ENCODE measurements at places on chromosomes 12 and 14. TPM values are rescaled to one million over a fixed set of nuclear protein-coding genes. Genes with fewer than 3 reads are reported as not detected.

Gene PIGH
- 22.1 TPM for total RNA-seq

Gene SDSL
- 1.5 TPM for total RNA-seq

Gene RARG
- total RNA-seq: 1.7 TPM

Gene LACRT
- total RNA-seq: not detected

Gene NOVA1
- total RNA-seq: 47.9 TPM

Gene RITA1
- 6.6 TPM for total RNA-seq

Gene SYCP3
- total RNA-seq: 0.49 TPM

Gene ACSS3
- 6.9 TPM for total RNA-seq

Gene OR4K17
- total RNA-seq: not detected

Gene SPX
- total RNA-seq: 0.25 TPM

Gene ACIN1
- total RNA-seq: 61.0 TPM

Gene TAS2R8
- 0.49 TPM for total RNA-seq

Gene CLEC2A
- 0.25 TPM for total RNA-seq

Gene P2RX7
- total RNA-seq: 1.7 TPM

Gene MRPS35
- 51.1 TPM for total RNA-seq

Gene INF2
- total RNA-seq: 15.0 TPM

Gene DEPDC4
- 2.7 TPM for total RNA-seq

Gene LAG3
- total RNA-seq: not detected

Gene GLS2
- total RNA-seq: 4.2 TPM

Gene KCNJ8
- total RNA-seq: 4.2 TPM
